SW 1271 (cell line): ENCODE measurements at places on chromosomes 2 and 18.
A peak's percentile ranks its signal among the peaks of the same experiment; 100 is the strongest.

DNA sequence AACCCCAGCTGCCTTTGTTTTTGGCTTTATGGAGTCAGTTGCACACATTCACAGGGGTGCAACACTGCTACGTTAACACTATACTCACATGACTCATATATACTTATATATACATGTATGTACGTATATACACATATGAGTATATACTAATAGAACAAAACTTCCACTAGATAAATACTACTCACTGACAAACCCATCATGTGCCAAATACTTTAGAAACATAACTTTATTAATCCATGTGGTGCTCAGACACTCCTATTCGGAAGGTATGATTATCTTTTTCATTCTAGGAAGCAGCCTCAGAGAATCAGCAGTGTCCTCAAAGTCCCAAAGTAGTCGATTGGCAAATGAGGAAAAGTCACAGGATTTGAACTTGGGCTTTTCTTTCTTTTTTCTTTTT, 7.9 kb downstream of the PMAIP1 start:
- DNase-seq, result no peak

DNA sequence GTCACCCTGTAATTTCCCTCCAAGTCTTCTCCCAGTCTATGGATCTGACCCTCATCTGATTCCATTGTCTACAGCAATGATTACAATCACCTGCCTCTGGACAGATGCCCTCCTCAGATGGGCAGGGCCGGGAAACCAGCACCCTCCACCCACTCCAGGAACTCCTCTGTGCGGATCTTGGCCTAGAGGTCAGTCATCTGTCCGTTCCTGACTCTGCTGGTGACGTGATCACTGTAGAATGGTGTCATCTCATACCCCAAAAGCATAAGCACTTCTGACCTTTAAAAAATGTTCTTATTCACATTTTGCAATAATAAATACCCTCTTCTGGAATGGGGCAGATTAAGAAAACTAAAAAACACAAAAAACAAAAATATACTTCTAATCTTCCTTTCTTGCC, 29.5 kb upstream of the BZW1 start:
- DNase-seq, result no peak

GRCh38 chr2:96506016-96506906, 1.1 kb upstream of the NEURL3 start:
- no peak for DNase-seq

DNA sequence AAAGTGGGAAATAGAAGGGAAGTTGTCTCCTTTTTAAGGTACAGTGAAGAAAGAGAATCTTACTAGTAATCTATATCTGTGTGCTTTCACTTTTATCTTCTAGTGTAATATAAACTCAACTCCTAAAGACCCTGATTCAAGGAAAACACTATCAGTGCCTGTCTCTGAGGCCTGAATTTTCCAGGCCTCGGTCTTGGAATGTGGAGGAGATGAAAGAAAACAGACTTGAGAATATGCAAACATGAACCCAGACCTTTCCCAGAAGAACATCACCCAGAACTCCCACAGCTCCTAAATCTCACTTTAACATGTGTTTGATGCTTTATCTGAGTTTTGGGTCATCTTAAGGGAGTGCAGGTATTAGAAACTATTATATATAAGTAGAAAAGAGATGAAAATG, 51.8 kb downstream of the EPB41L5 start:
- DNase-seq, result no peak

- no peak for DNase-seq
Observed at GRCh38 chr18:78297048-78297447, 682.6 kb upstream of the SALL3 start.

GRCh38 chr2:135874777-135875365, 1.4 kb downstream of the MCM6 start:
- no peak for DNase-seq

GRCh38 chr2:72141032-72141645, 6.5 kb downstream of the CYP26B1 start:
- DNase-seq, result no peak

DNA sequence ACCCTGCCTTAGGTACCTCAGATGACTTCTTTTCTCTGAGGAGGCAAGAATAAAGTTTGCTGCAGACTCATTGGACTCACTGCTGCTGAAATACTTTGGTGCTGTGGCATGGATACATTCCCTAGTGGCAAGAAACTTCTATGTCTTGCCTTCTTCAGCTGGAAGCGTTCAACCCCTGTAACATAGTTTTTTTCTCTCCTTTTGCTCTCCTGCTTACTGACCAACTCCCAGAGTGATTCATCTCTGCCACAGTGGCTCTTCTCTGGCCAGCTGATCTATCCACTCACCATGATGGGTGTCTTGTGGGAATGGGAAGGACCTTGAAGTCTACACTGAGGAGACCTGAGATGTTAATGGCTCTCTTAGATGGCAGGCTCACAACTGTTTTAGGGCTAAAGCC, 309.3 kb upstream of the LRRTM4 start:
- no peak for DNase-seq

DNA sequence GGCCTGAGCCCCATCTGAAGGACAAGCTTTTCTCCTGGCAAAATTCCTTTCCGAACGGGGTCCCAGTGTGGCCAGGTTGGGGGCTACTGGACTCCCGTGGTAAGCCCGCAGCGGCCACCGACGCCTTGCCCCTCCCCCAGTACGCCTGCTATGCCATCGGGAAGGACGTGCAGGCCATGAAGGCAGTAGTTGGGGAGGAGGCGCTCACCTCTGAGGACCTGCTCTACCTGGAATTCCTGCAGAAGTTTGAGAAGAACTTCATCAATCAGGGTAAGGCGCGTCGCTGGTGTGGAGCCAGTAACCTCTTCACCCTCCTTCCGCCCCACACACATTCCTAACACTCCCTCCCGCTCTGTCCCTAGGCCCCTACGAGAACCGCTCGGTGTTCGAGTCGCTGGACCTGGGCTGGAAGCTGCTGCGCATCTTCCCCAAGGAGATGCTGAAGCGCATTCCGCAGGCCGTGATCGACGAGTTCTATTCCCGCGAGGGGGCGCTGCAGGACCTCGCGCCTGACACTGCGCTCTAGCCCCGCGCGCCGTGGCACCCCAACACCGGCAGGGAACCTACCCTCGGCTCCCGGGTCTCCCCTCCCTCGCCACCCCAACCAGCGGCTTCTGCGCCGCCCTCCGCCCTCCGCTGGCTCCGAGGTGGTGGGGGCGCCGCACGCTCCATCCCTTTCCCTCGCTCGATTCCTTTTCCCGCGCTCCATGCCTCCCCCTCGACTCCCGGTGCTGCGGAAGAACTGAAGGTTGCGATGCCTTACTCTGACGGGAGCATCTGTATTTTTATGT, 13.6 kb upstream of the ANKRD53 start:
- DNase-seq, result no peak

GRCh38 chr18:54150226-54150625, 74.2 kb downstream of the MBD2 start:
- DNase-seq, result no peak

DNA sequence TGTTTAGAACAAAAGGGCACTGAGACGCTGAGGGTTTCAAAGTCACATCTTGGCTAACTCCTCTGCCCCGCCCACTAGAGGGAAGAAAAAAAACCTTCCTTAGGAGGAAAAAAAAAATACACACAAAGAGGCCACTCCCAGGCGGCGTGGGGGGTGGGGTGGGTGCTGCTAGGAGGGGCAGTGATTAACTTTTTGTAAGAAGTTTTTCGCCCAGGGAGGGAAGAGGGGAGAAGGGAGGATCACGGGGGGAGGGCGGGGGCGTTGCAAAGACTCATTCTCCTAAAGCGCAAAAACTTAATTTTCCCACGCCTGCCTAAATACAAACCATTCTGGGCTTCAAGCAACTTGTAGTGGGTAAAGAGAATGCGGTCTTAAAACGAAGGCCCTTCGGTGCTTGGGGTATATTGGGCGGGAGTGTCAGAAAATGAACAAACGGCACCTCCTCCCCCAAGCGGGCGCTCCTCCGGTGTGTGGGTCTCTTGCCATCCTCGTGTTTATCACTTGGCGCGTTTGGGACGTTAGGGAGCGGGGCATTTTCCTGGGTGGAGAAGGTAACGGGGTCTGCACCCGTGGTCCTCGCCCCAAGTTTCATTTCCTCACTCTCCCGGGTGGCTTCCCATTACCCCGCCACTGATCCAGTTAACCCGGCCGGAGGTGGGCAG, 1.7 kb downstream of the CXCR4 start:
- peak; percentile 31 for DNase-seq

DNA sequence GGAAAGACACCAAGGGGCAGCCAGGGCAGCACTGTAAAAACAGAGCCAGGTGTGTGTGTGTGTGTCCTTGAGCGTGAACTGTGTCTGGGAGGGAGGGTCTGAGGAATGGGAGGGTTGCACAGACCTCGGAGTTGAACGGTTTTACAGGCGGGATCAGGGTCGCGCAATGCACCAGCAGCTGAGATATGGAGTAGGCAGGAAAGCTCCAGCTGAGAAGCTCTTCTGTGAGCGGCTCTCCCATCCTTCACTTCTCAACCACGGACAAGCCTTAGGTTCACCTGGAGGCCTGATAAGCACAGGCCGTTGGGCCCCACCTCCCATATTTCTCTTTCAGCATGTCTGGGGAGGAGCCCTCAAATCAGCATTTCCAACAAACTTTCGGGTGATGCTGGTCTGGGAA, 12.1 kb downstream of the SERTAD2 start:
- no peak for DNase-seq

DNA sequence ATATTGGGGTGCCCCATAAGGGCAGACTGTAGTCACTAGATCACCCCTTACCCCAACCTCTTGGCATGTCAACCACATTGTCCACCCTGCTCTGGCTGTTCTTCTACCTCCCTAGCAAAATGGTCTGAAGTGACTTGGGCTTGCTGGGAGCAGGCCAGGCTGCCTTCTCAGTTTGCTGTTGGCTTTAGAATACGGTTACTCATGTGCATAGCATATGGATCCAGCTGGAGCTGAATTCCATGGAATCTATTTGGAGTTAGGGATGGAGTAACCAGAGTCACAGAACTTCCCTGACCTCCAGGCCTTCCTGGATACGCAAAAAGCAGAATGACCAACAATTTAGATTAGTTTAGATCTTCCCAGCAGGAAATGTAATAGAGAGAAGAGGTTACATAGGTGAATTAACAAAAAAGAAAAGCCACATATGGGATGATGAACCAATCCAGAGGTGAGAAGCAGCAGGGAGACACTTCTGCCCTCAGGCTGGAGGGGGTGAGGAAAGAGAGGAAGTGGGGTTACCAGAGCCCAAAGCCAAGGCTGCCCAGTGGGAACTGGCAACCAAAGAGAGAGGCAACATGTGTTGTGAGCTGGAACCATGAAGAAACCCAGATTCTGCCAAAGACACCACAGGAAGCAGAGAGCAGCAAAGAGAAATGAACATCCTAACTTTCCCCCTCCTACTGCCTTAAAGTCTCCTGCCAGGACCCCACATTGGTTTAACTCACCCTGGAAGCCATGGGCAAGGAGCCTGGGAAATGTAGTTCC, 26.1 kb downstream of the PKDCC start:
- no peak for DNase-seq

DNA sequence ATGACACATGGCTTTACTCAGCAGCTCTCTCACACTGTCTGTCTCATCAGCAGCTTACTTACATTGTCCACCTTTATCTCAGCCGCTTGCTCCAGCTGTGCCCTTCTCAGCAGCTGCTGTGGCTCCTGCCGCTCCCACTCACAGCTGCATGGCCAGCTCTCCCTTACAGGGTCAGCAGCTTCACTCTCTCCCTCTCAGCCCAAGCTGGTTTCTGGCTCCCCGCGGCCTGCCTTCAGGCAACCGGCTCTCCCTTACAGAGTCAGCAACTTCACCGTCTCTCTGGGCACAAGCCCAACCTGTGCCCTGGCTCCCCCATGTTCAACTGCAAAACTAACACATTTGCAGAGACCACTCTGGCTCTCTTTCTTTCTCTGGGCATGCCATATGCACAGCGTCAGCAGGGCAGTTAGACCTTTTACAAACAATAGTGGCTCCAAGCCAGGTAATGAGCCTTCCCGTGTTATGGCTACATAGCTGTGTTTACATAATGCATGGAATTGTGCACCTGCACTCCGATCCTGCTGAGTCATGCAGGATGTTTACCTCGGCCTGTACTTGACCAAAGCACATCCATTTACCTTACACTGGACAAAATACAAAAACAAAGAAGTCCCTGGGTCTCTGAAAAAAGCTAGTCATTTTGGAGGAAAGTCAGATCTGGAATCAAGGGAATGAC, 167.3 kb downstream of the DOK6 start:
- DNase-seq, result no peak

DNA sequence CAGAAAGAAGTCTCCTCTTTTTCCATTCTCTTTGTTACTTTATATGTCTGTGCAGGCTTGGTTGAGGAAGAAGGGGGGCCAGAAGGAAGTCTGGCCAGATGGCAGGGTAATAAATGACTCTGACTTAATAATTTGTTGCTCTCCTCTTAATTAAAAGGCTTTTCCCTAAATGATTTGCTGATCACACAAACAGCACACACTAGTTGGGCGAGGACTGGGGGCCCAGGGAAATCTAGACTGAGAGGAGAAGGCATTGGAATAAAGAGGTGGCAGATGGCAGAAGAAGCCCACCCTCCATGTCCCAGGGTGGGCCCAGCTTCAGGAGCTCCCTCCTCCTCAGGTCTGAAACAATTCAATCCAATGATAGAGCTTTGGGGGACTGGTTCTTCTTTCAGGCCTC, 12.7 kb upstream of the SMARCAL1 start:
- no peak for DNase-seq

DNA sequence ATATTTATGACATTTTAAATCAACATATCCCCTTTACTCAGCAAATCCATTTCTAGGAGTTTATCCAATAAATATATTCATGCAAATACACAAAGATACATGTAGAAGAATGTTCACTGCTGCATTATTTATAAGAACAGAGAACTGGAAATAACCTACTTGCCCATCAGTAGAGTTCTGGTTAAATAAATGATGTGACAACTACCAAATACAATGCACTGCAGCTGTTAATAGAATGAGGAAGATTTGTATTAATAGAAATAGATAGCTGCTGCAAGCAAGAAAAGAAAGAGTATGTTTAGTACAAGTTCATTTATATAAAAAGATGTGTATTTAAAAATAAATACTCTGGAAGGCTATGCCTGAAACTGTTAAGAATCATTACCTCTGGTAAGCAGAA, 49.3 kb upstream of the CSRNP3 start:
- DNase-seq, result no peak

DNA sequence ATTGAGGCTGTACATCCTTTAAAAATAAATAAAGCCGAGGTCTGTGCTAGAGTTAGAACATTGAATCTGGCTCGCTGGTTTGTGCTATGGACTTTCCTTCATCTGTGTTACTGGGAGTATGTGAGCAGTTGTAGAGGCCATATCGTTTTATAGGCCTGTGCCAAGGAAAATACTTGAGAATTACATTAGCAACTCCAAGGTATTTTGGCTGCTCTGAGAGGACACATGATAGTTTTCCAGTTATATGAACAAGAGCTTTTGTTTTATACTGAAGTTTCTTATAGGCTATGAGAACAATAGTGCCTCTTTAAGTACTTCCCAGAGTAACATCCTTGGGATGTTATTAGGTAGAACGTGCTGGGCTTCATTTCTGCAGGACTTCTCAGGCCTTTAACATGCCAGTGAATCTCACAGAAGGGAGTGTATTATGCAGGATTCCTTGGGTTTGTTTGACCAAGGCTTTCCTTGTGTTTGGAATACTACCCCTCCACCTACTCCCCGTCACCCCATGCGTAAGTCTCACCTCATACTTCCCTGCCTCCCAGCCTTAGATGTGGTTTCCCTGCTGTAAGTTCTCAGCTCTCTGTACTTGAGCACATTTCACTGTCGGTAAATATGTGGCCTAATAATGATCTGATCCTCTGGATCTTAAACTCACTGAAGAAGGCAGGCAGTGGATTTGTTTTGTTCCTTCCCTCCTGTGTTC, 21.0 kb downstream of the TCF7L1 start:
- DNase-seq, result no peak
